ENCODE measurements at places on chromosomes 16 and 17.

DNA sequence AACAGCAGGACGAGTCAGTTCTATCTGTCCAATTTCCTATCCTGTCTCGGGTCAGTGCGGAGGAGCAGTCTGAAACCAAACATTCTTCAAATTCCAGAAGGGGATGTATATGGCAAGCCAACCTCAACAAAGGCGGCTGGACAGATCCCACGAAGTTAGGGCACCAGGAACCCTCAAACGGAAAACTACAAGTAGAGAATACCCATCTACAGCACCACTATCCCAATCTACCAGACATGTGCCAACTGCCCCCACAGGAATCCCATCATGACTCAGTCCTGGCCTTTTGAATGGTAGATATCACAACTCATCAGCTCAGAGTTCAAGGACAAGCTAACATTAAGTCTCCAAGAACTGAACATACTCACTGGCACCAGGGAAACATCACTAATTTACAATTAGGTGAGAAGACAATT lies 2.3 kb downstream of the NAT9 start:
- DNase-seq, result no peak

- no peak for DNase-seq
Measured at GRCh38 chr16:54694651-54695050, 236.0 kb upstream of the IRX5 start.

DNA sequence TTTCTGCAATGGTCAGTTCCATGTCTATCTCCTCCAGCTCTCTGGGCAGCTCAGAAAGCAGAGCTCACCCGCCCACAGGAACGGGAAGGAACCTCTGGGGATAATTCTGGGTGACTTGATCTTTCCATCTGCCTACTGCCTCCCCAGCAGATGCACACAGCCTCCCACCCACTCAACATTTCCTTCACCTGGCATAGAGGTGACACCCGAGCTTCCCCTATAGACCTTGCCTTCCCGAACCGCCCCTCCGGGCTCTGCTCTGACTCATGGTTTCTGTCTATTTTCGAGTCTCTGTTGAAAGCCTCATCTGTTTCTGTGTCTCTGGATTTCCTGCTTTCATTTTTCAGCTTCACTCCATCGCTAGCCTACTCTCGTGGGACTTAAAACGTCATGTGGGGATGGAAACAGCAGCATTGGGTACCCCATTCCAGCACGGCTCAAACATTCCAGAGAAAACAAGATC lies 11.4 kb downstream of the GGA3 start:
- peak; percentile 65 for DNase-seq

- DNase-seq, result peak; percentile 83
Measured at GRCh38 chr17:57939797-57940196, 15.4 kb downstream of the CUEDC1 start.

GRCh38 chr16:20899071-20899470 lies 1.1 kb downstream of the DCUN1D3 start:
- no peak for DNase-seq

DNA sequence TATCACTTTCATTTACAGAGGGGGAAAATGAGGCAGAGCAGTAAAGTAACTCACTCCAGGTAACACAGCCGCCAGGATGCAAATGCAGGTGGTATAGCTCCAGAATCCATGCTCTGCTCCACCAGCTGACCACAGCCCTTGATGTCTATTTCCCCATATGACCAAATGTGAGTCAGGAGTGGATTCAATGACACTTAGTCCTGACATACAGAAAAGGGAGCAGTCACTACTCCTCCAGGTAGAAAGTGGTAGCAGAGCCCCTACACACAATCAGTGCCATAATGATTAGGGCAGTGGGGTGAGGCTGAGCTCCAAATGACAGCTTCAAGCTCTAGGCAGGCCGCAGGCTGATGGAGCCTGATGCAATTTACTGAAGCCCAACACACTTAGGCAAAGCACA lies 43.3 kb upstream of the GFOD2 start:
- no peak for DNase-seq

DNA sequence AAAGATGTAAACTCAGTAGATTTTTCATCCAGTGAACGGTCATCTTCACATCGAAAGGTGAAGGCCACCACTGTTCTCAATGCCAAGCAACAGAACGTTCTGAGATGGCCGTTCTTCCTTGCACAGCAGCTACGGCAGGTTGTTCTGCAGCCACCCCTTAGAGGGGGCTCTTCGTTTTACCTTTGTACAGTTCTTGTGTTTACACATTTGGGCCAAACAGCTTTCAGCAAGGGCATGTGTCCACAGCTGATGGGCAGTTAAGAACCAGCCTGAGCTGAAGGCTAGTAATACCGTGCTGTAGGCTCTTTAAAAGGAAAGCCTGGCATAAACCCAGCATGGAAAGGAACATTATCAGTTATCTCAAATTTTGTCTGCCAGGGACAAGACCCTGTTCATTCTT lies 15.9 kb downstream of the PLD6 start:
- DNase-seq, result no peak

DNA sequence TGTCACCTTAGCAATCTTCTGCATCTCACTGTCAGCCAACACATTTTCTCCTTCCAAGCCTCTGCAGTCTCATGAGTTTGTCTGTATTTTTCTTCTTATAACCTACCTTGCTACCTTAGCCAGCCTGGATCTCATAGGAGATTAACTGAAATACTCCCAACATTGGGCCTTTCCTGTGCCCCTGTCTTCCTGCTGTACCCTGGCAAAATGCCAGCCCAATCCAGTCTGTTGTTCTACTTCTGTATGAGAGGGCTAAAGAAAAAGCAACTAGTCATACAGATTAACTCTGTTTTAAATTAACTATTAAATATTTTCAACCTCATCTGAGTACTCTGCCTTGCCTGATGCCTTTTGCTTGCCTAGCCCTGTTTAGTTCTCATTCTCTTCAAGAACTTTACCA lies 18.4 kb downstream of the GOSR1 start:
- no peak for DNase-seq

DNA sequence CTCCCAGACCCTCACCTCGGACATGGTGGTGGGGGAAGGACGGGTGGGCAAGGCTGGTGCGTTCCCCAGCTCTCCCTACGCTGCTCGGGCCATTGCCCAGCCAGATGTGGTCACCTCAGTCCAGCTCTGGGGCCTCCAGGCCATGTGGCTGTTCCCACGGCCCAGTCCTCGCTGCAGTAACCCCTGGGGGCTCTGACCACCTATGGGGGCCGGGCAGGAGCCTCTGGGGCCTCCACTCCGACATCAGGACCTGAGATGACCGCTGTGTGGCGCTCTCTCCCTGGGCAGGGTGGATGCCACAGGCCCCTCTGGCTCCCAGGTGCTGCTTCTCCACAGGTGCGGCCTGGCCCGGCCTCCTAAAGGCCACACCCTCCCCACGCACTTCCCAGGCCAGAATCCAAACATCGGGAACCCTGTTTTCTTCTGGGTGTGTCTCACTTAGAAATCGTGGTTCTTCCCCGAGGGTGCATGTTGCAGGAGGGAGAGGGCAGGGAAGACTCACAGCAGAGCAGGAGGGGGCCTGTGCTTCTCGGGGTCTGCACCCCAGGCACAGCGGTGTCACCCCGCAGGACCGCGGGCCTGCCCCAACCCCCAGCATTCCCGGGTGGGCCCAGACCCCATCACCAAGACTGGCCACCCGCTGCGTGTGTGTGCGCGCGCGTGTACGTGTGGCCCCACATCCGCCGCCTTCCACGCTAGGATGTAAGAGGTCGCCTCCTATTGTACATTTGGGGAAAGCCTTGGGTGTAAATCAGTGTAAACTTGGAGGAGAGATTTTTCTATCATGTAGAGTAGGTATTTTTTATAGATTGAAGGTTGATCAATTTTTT lies 5.9 kb upstream of the CAPN15 start:
- DNase-seq, result no peak

DNA sequence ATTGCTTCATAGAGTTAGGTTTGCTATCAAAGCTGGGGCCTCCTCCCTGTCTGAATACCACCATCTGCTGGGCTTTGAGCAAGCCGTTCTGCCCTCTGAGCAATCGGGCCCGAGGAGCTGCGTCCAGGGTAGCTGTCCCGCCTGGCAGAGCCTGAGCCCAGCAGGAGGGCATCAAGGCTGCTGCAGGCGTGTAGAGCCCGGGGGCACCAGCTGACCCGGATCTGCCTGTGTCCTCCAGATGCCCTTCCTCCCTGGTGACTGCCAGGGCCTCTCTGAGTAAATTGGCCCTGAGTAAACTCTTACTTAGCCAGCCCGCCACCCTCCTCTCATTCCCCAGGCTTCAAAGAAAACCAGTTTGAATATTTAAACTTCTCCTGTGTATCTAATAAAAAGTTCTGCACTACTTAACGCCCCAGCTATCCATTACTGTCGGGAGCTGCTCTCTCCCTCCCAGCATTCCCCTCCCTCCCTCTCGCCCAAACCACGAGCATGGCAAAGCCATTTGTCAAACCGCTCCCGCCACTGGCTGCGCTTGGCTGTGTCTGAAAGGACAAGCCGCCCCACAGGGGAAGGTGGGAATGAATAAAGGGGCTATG lies 16.4 kb downstream of the CDK5RAP3 start:
- DNase-seq, result no peak

DNA sequence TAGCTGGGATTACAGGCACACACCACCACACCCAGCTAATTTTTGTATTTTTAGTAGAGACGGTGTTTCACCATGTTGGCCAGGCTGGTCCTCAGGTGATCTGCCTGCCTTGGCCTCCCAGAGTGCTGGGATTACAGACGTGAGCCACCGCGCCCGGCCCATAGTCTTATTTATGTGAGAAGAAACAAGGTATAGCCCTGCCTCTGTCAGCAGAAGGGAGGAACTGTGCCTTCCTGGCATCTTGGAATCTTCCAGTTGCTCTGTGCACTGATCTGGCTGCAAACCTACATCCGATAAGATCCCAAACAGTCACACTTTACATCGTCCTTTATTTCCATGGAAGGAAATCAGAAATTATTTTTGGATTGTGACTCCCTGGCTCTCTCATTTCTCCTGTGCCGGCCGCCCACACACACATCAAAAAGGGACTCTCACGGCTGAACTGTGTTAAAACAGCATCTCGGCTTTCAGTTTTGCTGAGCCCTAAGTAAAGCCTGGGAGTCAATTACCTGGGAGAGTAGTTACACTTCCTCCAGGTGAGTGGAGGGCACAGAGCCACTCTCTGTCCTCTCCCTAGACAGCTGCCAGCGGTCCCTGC lies 23.3 kb downstream of the WIPI1 start:
- no peak for DNase-seq

DNA sequence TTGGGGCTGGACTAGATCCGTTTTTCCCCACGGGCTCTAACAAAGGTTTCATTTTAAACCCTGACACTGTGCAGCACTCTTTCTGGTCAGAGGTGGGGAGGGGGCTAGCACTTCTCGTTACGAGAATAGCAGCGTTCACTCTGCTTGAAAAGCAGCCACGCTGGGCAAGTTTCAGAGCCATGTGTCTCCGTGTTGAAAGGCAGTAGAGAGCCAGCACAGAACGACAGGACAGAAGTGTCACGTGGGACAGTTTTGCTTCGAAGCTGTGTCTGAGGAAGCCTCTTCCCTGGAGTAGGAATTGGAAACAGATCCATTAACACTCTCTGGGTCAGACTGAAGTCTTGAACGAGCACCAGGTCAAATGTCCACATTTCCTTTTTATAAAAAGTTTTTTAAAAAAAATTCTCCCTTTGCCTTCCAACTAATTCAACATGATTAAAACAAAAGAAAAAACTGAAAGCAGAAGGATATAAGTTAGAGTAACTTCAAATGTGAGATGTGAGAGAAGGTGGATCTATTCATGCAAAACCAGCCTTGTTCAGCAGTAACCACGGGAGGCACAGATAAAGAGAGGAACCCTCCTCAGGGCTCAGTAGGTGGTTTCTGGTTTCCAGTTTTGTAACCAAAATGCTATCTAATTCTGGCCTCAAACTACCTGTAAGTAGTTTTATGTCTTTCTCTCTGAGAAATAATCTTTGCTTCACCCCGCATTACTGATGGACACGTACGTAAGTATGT lies 65.0 kb downstream of the SMG6 start:
- no peak for DNase-seq

DNA sequence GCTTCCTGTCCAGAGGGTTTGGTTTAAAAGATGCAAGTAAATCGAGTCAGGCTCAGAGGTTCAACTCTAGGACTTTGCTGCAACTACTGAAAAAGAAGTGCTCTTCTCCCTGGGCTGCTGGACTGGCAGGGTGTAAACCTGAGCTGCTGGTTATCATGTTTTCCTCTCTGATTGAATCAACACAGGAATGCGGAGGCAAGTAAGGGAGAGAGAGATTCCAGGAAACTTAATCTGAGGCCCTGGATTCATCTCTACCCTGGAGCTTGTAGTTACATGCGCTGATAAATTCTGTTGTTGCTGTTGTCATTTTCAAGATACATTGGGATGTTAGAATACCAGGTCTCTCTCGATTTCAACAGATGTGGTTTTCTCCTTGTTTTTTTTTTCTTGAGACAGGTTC lies 8.2 kb upstream of the HS3ST3A1 start:
- DNase-seq, result no peak

- DNase-seq, result no peak
Measured at GRCh38 chr16:72113616-72113945, 19.9 kb downstream of the DHX38 start.

GRCh38 chr17:40170325-40170724 lies 6.9 kb upstream of the RAPGEFL1 start:
- no peak for DNase-seq

GRCh38 chr17:48601539-48602425 lies 3.0 kb downstream of the HOXB6 start:
- DNase-seq, result no peak

DNA sequence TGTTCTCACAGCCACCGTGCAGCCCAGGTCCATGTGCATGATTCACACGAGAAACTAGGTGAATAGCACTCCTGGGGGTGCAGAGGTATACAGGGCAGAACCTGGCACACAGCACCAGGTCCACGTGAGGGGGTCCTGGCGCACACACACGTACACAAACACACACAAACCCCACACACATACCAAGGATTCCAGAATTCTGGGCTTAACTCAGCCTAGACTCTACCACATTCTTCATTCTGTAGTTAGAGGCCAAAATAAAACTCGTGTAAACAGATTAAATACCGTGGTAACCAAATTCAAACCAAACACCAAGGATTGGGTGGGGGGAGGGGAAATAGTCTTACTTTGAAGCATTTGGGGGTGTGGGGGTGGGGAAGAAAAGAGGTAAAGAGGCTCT lies 58.5 kb downstream of the XYLT1 start:
- DNase-seq, result no peak

DNA sequence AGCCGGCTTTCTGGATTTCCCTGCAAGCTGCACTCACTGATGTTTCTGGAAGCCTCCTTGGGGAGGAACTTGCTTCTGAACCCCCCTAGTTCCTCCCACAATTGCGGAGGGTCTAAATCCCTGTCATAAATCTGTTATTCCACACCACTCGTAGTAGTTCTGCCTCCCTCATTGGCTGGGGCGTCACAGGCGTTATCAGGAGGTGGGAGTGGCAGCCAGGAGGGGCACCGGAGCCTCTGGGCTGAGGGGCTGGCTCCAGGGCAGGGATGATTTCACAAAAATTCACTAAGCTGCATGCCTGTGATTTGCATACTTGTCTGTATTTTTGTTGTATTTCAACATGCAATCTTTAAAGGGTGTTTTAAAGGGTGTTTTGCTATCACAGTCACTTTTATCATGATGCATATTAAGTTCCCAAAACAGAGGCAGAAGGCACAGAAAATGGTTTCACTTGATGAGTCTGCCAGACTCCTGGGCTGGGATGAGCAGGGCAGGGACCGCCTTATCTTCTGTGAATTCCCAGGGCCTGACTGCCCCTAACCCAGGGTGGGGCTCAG lies 176.2 kb upstream of the FOXF1 start:
- DNase-seq, result peak; percentile 16

- no peak for DNase-seq
Measured at GRCh38 chr16:27526180-27526579, 23.5 kb downstream of the GTF3C1 start.

GRCh38 chr16:75616521-75617010 lies 6.5 kb downstream of the ADAT1 start:
- DNase-seq, result no peak

GRCh38 chr17:82873521-82873920 lies 33.7 kb upstream of the ZNF750 start:
- DNase-seq, result no peak

- no peak for DNase-seq
Measured at GRCh38 chr17:46773221-46773605, 45.3 kb downstream of the WNT3 start.
